Colonic mucosa (tissue), 4 donors: ENCODE measurements at places on chromosomes 11 and 22. TPM values are rescaled to one million over a fixed set of nuclear protein-coding genes. Genes with fewer than 3 reads are reported as not detected.

- H3K4me1 ChIP-seq, result peaks cover 9% of the 10 kb centered on the region
- DNase-seq, result peak; percentile 48
- H3K27me3 ChIP-seq, result no peaks in the 10 kb centered on the region
- H3K27ac ChIP-seq, result no peak overlapping the region
Measured at GRCh38 chr11:117750357-117750756, 46.7 kb downstream of the DSCAML1 start.

- no peak overlapping the region for H3K4me3 ChIP-seq
- no peaks in the 10 kb centered on the region for H3K27me3 ChIP-seq
- no peaks in the 10 kb centered on the region for H3K4me1 ChIP-seq
- DNase-seq, result no peak
Measured at GRCh38 chr11:79449040-79449439, 8.2 kb upstream of the TENM4 start.

GRCh38 chr11:133230431-133230830, 301.9 kb downstream of the OPCML start:
- no peak overlapping the region for H3K4me3 ChIP-seq
- H3K4me1 ChIP-seq, result no peaks in the 10 kb centered on the region
- no peaks in the 10 kb centered on the region for H3K36me3 ChIP-seq

- H3K36me3 ChIP-seq, result no peaks in the 10 kb centered on the region
- H3K4me3 ChIP-seq, result no peak overlapping the region
- no peaks in the 10 kb centered on the region for H3K4me1 ChIP-seq
- no peak for DNase-seq
Measured at GRCh38 chr11:84901991-84902390, 725.2 kb downstream of the DLG2 start.

DNA sequence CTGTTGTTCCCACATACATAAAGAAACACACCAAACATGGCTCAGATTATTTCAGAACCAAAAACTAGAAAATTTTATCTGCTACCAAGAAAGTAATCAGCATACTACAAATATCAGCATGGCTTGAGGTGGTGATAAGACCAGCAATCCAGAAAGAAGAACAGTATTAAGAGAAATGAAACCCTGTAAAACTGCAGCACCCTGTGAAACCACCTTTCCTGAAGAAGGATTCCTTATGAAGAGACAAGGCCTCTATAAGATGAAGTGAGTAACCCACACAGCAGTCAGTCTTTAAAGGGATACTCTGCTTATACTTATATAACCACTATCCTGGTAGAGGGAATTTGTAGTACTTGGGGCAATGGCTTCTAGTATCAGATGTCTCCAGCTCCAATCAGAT, 49.9 kb downstream of the RSF1 start:
- no peak overlapping the region for H3K27ac ChIP-seq
- H3K27me3 ChIP-seq, result no peaks in the 10 kb centered on the region
- no peaks in the 10 kb centered on the region for H3K36me3 ChIP-seq

DNA sequence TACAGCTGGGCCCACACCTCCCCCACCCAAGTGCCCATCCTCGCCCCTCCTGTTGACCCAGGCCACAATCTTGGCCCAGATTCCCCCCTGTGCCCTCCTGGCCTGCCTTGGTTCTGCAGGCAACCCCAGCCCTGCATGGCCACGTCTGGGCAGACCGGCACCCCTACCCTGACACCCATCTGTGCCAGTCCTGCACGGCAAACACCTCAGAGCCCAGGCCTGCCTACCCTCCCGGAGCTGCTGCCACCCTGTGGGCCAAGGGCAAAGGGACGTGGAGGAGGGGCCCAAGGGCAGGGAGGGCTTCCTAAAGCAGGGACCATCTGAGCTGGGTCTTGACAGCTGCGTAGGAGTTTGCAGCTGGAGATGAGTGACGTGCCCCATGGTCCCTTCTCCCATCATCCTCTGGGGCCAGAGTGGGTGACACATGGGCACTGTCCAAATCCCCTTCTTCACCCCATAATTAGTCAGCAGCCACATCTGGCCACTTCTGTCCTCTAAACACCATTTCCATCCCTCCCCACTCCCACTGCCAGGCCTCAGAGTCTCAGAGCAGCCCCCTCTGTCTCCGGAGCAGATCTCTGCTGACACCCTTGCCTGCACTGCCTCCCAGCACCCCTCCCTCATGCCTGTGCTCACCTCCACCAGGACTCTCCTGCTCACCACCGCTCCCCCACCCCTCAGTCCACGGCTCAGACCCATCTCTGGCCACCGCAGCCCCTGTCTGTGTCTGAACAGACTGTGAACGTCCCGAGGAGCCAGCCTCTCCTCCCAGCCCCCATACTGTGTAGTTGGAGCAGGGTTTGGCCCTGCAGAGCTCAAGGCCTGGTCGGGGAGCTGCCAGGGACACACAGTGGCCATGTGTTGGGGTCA, 35.6 kb upstream of the PPARA start:
- H3K36me3 ChIP-seq, result no peaks in the 10 kb centered on the region
- no peak for DNase-seq
- H3K4me3 ChIP-seq, result no peak overlapping the region
- H3K27me3 ChIP-seq, result no peaks in the 10 kb centered on the region
- no peaks in the 10 kb centered on the region for H3K4me1 ChIP-seq
- H3K27ac ChIP-seq, result peak overlapping the region; percentile 17

- H3K27ac ChIP-seq, result no peak overlapping the region
- H3K36me3 ChIP-seq, result no peaks in the 10 kb centered on the region
- no peak for DNase-seq
- no peaks in the 10 kb centered on the region for H3K27me3 ChIP-seq
- no peaks in the 10 kb centered on the region for H3K4me1 ChIP-seq
Measured at GRCh38 chr11:27524155-27524554, 17.6 kb upstream of the LIN7C start.

DNA sequence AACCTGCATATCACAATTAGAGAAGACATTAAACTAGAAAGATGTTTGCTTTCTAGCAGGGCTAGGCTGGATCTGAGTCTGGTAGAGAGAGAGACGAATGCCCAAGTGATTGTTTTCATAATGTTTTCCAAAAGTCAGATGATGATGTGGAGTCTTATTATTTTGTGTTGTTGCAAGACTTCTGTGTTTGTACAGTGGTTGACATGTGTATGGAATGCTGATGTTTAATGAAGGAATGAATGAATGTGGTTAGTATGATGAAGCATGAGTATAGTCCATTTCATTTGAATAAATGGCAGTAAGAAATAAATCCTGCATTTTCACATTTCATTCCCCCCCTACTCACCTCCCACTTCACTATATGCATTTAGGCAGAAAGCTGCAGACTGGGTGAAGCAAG, 69.6 kb downstream of the PPP2R1B start:
- no peaks in the 10 kb centered on the region for H3K27me3 ChIP-seq
- no peaks in the 10 kb centered on the region for H3K4me1 ChIP-seq
- DNase-seq, result no peak
- H3K36me3 ChIP-seq, result no peaks in the 10 kb centered on the region
- no peak overlapping the region for H3K4me3 ChIP-seq

DNA sequence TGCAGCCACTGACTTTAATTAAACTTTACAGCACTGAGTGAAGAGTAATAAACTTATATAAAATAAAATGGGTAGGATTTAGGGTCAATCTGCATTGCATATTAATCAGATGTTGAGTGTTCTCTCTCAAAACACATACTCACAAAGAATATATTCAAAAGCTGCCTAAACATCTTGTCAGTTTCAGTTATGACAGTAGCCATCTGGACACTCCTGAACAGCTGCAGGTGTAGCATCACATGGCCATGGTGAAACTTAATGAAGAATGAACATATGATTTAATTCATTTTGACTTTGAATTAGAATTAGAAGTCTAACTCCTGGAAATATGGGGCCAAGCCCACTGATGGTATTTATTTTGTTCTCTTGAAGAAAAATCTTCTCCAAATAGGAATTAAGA, 684.3 kb upstream of the RAG2 start:
- H3K27me3 ChIP-seq, result no peaks in the 10 kb centered on the region
- no peak for DNase-seq
- no peaks in the 10 kb centered on the region for H3K4me1 ChIP-seq
- no peak overlapping the region for H3K27ac ChIP-seq
- H3K4me3 ChIP-seq, result no peak overlapping the region
- H3K36me3 ChIP-seq, result no peaks in the 10 kb centered on the region

DNA sequence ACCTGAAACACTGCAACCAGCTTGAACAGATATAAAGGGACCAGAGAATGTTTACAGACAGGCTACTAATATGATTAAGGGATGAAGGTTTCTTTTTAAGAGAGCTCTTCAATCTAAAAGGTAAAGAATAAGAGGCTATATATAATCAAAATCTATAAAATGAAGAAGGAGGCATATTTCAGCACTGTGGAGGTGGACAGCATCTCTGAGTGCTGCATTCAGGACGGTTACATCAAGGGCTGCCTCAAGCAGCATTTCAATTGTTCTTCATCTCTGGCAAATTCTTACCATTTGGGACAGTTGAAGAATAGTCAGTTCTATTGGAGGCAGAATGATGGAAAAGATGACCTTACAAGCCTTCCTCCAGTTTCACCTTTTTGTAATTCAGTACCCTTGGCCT, 139.6 kb upstream of the LMO1 start:
- H3K27me3 ChIP-seq, result no peaks in the 10 kb centered on the region
- no peak overlapping the region for H3K4me3 ChIP-seq
- H3K27ac ChIP-seq, result no peak overlapping the region
- H3K36me3 ChIP-seq, result no peaks in the 10 kb centered on the region
- H3K4me1 ChIP-seq, result no peaks in the 10 kb centered on the region

GRCh38 chr11:128691802-128692752, 1.8 kb upstream of the FLI1 start:
- no peak overlapping the region for H3K27ac ChIP-seq
- H3K36me3 ChIP-seq, result no peaks in the 10 kb centered on the region
- peak overlapping the region; percentile 47 for H3K4me3 ChIP-seq
- no peaks in the 10 kb centered on the region for H3K4me1 ChIP-seq
- peaks cover 77% of the 10 kb centered on the region for H3K27me3 ChIP-seq

GRCh38 chr11:35539256-35539655, 13.8 kb upstream of the PAMR1 start:
- no peak overlapping the region for H3K4me3 ChIP-seq
- H3K27me3 ChIP-seq, result no peaks in the 10 kb centered on the region
- no peaks in the 10 kb centered on the region for H3K36me3 ChIP-seq
- DNase-seq, result no peak
- no peaks in the 10 kb centered on the region for H3K4me1 ChIP-seq

Gene IMMP1L
- total RNA-seq, result 29.1 TPM

Gene APOA4
- total RNA-seq, result not detected

Gene MISFA
- 1.8 TPM for total RNA-seq
